ENCODE measurements at places on chromosomes 7 and 10.

DNA sequence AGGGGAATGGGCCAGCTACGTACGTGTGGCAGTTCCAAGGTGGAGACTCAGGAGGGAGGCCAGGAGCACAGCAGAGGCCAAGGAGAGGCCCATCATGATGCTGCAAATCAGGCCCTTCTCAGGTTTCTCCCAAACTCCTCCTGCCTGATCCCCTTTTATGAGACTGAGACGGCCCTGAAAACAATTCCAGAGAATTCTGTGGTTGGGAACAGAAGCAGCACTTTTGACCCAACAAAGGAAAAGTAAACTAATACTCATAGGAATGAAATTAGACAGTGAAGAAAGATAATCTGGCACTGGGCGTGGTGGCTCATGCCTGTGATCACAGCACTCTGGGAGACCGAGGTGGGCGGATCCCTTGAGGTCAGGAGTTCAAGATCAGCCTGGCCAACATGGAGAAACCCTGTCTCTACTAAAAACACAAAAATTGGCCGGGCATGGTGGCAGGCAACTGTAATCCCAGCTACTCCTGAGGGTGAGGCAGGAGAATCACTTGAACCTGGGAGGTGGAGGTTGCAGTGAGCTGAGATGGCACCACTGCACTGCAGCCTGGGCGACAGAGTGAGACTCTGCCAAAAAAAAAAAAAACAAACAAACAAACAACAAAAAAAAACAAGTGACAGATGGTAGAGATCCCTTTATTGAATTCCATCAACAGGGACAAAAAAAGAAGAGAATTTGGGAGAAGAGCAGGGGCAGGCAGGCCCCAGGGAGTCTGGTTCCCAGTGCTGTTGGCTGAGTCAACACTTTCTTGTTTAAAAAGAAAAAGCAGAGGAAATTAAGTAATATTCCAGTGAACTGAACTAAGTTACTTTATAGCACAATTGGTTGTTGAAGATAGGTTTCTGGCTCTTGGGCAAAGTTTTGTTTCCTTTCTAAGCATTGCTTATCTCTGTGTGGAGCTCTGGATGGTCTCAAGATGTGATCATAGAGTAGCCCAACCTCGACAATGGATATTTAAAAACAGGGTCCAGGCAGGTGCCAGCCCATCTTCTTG, at the start of gene CCL26:
Gene CCL26, minus strand, starts transcription at position 131 of the 997 bp plus-strand sequence. Its CDS starts 35 bp downstream, at position 96.
- DNase-seq = no peak

GRCh38 chr7:87361320-87361719, 15.9 kb downstream of the CROT start:
- no peak for DNase-seq

DNA sequence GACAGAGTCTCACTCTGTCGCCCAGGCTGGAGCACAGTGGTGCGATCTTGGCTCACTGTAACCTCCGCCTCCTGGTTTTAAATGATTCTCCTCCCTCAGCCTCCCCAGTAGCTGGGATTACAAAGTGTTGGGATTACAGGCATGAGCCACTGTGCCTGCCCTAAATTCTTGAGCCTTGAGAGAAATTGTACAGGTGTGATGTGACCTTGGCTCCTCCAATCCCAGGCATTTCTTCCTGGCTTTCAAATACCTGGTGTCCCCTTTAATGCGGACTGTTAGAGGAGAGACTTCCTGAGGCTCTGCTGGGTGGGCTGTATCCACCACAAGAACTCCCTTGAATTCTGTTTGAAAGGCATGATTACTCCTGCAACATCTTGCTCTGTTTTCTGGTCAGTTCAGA, 15.0 kb downstream of the MORN4 start:
- no peak for DNase-seq

DNA sequence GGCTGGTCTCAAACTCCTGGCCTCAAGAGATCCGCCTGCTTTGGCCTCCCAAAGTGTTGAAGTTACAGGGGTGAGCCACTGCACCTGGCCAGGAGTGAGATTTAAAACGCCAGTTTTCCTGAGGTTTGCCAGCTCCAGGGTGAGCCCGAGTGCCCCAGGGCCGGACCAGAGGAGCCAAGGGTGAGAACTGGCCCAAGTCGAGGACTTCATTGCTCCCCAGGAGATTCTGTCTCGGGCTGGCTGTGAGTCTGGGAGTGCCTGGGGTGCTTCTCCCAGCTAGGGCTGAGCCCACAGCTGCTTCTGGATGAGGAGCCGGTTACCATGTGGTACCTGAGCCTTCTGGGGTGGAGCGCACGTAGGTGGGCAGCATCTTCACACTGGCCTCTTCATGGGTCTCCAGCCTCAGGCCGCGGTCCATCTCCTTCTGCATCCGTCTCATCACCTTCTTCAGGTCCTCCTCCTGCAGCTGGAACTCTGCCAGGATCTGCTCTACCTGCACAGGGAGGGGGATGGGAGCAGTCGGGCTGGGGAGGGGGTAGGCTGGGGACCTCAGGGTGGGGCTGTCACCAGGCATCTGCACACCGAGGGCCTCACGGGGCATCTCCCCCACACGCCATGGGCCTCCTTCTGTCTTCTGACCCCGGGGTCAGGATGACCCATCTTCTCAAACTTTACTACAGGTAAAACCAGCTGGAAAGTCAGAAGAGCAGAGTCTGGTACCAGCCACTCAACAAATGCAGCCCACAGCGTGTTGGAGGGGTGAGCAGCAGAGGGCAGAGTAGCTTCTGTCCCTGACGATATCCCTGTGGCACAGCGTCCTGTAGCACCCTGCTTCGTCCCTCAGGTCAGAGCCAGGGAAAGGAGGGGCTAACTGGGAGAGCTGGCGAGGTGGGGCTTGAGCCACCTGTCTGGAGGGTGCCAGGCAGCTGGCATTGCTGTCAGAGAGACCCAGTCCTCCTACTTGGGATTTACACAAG, 12.1 kb upstream of the MYL7 start:
- DNase-seq = no peak

DNA sequence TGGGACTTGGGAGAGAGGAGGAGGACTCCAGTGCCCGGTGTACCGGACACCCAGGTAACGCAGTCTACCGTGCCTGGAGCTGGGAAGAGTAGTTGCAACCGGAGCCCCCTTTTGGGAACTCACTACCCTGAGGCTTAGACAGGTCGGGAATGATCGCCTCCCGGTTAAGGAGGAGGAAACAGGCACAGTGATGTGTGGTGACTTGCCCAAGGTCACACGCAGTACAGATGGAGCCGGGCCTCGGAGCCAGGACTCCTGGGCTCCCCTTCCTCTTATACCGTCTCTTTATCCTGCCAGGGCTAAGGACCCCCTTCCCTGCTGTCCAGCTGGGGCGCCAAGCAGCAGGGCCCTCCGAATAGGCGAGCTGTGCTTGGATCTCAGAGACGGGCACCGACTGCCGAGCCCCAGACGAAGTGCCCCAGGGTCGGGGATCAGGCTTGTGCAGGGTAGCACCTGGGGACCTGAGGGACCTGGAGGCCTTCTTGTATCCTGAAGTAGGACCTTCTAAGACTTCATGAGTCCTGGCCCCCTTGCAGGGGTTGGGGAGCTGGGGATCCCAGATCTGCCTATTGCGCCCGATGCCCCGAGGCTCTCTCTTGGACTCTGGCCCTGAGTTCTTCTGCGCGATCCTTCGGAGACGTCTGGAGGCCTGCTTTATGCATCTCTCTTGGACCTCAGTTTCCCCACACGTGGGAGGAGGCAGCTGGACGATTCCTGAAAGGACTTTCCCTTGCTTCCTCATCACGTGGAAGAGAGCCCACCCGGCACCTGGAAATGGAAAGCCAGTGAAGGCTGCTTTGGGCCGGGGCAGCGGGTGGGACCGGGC, 767 bp upstream of the CYP26A1 start:
- no peak for DNase-seq
